HuH-7 (cell line): ENCODE measurements at places on chromosomes 13 and 19.

- DNase-seq: peak; percentile 81
Measured at GRCh38 chr19:11738746-11739620, at the start of gene ZNF823. TSS of gene ZNF823 (minus strand) at chr19:11738946. CDS start at chr19:11738819, 127 bp downstream.

- peak; percentile 8 for DNase-seq
Measured at GRCh38 chr13:45670189-45670885, 31.8 kb upstream of the CBY2 start.

GRCh38 chr19:51407511-51408131 is 9.8 kb downstream of the SIGLEC10 start:
- DNase-seq: peak; percentile 82

DNA sequence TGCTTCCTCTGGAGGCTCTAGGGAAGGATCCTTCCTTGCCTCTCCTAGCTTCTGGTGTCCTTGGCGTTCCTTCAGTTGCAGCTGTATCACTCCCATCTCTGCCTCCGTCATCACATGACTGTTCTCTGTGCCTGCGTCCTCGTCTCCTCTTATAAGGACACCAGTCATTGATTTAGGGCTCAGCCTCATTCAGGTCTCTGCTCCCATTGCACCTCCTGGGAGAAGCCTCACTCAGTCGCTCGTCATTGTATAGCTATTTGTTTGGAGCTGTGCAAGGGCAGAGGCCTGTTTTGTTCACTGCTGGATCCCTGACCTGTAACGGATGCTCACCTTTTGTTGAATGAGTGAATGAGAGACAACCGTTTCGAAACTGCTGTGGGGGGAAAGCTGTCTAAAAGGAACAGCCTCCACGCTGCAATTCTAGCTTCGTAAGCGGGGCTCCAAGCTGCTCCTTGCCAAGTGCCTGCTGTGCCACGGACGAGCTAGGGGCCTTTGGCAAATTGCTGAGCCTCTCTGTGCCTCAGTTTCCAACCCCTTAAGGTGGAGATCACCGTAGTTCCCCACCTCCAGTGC is 17.2 kb downstream of the BRSK1 start:
- DNase-seq: no peak

- no peak for DNase-seq
Measured at GRCh38 chr13:99495466-99496183, 5.6 kb upstream of the TM9SF2 start.

- no peak for DNase-seq
Measured at GRCh38 chr19:40219721-40220276, 1.6 kb upstream of the TTC9B start.

DNA sequence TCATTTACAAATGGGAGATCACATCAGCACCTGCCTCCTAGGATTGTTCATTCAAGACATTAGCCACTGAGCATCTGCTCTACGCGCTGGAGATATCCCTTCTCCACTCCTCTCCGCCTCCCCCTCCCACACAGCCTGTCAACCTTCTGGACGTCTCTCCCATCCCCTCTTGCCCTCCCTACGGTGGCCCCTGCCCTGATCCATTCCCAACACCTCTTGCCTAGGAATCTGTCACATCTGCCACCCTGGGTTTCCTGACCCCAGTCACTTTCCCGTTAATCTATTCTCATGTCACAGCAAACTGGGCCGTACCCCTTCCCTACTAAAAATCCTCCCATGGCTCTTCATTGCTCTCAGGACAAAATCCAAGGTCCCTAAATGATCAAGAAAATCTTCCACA is 10.3 kb downstream of the DYRK1B start:
- DNase-seq: no peak

DNA sequence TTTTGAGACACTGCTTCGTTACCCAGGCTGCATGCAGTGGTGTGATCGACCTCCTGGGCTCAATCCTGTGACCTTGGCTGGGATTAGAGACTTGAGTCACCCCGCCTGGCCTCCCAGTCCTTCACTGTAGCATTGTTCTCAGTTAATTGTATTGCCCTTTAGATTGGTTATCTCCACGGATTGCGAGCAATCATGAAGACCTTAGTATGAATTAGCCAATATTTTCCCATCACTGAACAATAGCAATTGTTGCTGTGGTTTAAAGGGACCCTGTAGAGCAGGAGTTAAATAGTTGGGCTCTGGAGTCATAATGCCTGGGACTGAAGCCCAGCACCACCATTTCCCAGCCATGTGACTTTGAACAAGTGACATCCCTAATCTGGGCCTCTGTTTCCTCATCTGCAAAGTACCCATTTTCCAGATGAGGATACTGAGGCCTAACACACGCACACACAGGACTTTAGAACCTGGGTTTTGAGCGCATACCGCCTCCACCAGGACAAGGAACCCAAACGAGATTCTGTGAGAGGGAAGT is 8.4 kb downstream of the PPP1R14A start:
- DNase-seq: no peak

- DNase-seq: no peak
Measured at GRCh38 chr19:33054623-33055022, 10.1 kb downstream of the RHPN2 start.

DNA sequence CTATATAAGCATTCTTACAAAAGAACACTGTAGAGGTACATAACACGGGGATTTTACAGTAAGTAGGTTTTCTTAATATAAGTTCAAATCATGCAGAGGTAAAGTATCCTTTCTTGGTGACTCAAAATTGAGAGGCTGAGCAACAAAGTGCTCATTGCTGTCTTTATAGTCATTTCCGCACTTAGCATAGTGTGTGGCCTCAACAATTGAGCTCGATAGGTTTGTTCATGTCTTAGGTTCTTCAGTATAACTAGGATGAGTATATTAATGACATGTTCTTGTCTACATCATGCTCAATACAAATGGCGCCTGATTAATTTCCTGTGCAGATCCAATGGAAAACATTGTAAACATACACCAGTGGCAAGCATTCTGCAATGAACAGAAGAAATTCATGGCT is 1.4 kb downstream of the WDFY2 start:
- no peak for DNase-seq

- no peak for DNase-seq
Measured at GRCh38 chr13:95256091-95256490, 45.2 kb downstream of the ABCC4 start.

GRCh38 chr19:18339723-18340122 is 675 bp upstream of the PGPEP1 start:
- DNase-seq: peak; percentile 55

DNA sequence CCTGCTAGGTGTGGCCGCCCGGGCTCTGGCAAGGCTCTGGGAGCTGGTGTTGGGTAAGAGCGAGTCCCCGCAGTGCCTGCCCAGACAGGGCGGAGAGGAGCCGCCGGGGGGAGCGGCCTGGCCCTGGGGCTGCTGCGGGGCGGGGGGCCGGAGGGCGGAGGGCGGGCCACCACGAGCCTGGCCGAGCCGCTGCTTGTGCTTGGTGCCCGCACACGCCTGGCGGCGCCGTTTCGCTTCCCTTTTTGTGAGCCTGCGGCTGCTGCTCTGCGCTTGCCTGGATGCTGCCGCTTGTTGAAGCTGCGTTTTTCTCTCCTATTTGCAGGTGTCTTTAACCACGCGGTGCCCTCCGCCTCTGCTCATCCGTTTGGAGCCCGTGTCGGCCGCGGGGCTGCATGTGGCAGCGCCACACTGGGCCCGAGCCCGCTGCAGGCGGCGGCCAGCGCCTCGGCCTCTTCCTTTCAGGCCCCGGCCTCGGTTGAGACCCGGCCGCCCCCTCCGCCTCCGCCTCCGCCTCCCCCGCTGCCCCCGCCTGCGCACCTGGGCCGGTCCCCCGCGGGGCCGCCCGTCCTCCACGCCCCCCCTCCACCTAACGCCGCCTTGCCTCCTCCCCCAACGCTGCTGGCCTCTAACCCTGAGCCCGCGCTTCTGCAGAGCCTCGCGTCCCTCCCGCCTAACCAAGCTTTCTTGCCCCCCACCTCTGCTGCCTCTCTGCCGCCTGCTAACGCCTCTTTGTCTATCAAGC is 8.5 kb downstream of the PLEKHJ1 start:
- DNase-seq: no peak

DNA sequence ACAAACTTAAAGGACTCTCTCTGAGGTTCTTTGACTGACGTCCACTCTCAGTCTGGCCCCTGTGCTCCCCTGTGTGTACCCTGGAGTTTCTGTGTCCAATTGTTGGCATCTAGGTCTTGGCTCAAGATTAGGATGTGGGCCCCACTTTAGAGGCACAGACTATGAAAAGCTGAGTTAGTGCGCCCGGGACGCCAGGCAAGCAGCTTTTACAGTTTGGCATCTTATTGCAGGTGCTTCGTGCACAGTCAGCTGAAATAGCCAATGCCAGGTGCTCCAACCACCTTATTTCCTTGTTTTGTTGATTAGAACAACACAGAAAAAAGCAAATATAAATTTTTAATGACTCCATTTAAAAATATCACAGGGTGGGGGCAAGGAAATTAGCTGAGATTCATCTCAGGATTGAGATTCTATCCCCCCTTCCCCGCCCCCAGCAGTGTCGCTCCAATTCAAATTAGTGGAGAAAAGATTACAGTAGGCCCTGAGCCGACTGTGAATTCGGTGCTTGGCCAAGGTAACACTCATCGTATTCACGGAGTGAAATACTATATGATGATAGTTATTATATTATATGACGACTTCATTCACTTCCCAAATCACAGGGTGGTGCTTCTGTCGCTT is 4.3 kb downstream of the SOX1 start:
- DNase-seq: no peak

DNA sequence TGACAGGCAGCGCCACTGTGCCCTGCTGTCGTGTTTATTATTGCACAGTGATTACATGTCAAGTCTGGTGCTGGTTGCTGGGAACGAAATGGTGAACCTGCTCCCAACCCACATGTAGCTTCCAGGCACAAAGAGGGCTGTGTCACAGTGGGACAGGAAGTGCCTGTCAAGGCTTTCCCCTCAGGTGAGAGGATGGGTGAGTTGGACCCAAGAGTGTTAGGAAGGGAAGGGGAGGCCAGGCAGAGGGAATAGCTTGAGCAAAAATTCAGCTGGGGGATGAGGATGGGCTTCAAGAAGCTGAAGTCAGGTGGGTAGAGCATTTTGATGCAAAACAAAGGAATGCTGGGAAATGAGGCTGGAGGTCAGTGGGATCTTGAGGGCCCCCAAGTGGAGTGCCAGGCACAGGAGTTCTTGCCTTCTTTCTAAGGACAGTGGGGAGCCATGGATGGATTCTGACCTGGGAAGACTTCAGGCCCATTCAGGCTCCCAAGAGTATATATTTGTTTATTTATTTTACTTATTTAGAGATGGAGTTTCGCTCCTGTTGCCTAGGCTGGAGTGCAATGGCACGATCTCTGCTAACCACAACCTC is 8.5 kb upstream of the QTRT1 start:
- no peak for DNase-seq

DNA sequence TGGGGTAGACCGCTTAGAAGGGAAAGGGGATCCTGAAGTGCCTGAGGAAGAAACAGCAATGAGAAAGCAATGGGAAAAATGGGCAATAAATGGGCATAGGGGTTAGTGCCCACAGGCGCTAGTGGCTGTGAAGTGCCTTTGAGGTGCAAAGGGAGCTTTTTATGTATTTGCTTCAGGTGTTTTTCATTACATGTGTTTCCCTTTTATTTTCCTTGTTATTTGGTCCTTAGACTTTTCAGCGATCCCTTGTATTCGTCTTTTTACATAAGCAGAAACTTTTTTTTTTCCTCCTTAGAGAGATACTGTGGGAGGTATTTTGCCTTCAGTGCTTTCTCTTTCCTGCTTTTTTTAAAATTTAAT is 19.6 kb downstream of the NFIX start:
- no peak for DNase-seq

DNA sequence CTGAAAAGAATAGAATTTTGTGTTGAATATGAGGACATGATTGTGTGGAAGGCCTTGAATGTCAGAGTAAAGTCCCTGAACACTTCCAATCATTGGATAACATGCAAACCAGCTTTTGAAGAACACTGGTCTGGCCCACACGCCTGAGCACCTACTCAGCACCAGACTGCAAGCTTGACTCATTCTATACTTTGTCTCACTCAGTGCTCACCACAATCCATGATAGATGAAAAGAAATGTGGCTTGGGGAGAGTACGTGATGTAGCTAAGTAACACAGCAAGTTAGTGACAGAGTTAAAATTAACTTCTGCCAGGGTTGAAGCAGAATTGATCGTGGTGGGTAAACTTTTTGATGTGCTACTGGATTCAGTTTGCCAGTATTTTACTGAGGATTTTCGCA is 12.0 kb downstream of the DLEU7 start:
- DNase-seq: no peak

DNA sequence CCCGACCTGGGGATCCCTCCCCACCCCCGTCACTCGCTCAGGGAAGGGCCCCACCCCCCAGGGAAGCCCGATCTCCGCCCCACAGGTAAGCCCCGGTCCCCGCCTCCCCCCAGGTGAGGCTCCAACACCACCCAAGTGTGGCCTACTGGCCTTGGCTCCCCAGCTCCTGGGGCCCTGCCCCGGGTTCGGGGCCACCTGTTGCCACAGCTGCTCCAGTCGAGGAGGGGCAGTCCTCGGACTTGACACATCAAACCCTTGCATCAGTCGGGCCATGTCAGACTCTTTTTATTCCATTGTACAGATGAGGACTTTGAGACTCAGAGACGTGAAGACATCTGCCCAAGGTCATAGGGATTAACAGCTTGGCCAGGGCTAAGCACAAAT is 512 bp downstream of the CC2D1A start:
- no peak for DNase-seq

DNA sequence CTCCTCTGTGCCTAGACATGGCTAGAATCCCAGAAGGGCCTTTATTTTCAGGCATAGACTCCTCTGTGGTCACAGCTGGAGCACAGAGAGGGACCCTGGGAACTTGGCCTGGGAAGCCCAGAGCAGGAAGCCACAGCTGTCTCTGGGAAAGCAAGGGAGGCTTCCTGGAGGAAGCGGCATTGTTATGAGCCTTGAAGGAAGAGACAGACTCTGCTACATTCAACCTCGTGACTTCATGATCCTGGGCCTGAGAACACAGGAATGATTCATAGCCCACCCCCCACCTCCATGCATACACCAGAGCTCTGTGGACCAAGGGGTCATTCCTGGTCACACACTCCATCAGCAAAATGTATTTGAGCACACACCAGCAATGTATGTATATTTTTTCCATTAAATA is 8.6 kb downstream of the RDH8 start:
- no peak for DNase-seq

- no peak for DNase-seq
Measured at GRCh38 chr19:3365093-3365835, 1.1 kb upstream of the NFIC start.

GRCh38 chr13:103255587-103256301 is 189.5 kb upstream of the SLC10A2 start:
- no peak for DNase-seq

DNA sequence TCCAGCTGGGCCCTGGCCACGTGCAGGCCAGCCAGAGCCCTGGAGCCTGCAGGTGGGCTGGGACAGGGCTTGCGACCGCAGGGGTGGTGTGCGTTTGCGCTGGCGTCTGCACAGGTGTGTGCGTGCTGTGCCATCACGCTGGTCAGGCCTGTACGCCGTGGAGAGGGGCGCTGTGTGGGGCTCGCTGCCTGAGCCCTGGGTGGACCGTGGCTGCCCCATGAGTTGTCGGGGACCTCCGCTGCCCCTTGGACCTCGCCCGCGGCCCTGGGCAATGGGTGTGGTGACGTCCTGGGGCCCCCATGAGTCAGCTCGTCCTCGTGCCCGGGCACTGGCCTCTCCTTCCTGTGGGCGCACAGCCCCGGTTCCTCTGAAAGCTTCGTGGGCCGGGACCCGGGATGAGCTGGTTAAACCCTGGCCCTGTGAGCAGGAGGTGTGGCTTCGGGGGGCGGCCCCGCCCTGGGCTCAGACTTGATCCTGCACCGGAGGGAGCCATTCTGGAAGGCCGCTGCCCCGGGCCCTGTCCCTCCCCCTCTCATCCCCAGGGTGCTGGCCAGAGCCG is 6.8 kb downstream of the CSNK1G2 start:
- DNase-seq: no peak
